ENCODE measurements at places on chromosomes 2 and 18. TPM values are rescaled to one million over a fixed set of nuclear protein-coding genes. Genes with fewer than 3 reads are reported as not detected.

The COL5A2 gene
- 906 TPM for total RNA-seq

The SPATA3 gene
- not detected for total RNA-seq

The RAX gene
- total RNA-seq, result not detected

The SPDYA gene
- not detected for total RNA-seq

The MARCO gene
- total RNA-seq, result not detected

The KIF1A gene
- total RNA-seq, result under 0.01 TPM

The FBXO36 gene
- 1.9 TPM for total RNA-seq

The TMEM163 gene
- total RNA-seq, result not detected

The MATN3 gene
- total RNA-seq, result 2.9 TPM

The MAB21L4 gene
- total RNA-seq, result not detected

The MC5R gene
- not detected for total RNA-seq

Data from pericardium fibroblast (primary cell).